ENCODE measurements at places on chromosomes 5 and 9.

DNA sequence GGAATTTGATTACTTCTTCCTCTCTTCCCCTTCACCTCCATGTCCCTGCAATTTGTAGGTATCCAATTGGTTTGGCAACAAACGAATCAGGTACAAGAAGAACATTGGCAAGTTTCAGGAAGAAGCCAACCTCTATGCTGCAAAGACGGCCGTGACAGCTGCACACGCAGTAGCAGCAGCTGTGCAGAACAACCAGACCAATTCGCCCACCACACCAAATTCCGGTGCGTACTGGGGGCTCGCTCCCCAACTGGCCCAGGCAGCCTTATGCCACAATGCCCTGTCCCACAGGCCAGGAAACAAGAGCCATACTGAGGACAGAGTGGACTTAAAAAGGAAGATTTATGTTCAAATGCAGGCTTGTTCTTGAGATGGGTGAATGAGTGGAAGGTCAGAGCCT is 213.5 kb downstream of the PBX3 start:
- no peak for DNase-seq

DNA sequence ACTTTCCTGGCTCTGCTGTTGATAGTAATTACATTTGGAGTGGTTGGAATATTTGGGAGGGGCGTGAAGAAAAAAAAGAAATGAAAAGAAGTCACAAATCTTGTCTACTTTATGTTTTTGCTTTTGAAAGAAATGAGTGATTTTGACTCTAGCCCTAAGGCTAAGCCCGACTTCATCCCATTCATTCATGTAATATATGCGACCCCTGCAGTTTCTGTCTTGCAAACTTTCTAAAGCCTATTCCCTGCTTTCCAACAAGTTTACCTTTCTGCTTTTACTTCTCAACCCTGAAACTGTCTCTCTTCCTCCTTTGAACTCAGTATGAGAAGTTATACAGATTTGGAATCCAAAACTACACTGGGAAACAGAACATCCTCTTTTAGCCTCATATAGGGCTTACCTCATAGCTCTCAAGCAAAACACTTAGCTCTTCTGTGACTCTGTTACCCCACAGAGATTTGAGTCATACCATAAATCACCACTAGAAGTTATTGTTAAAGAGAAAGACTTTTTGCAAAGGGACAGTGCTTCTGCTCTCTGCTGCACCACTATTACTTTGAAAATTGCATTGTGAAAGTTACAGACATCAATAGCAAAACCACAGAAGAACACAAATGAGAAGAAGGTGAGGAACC is 1.6 kb downstream of the CFAP95 start:
- DNase-seq, result no peak

GRCh38 chr5:98786191-98786853 is 12.9 kb downstream of the RGMB start:
- no peak for DNase-seq

GRCh38 chr5:78537821-78538220 is 110.8 kb downstream of the LHFPL2 start:
- DNase-seq, result no peak

DNA sequence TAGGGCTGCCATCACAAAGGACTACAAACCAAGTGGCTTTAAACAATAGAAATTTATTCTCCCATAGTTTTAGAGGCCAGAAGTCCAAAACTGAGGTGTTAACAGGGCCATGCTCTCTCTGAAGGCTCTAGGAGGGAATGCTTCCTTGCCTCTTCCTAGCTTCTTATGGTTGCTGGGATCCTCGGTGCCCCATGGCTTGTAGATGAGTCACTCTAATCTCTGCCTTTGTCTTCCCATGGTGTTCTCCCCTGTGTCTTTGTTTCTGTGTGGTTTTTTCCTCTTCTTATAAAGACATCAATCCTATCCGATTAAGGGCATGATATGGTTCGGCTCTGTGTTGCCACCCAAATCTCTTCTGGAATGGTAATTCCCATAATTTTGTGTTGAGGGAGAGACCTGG is 178.8 kb upstream of the NREP start:
- DNase-seq, result no peak

DNA sequence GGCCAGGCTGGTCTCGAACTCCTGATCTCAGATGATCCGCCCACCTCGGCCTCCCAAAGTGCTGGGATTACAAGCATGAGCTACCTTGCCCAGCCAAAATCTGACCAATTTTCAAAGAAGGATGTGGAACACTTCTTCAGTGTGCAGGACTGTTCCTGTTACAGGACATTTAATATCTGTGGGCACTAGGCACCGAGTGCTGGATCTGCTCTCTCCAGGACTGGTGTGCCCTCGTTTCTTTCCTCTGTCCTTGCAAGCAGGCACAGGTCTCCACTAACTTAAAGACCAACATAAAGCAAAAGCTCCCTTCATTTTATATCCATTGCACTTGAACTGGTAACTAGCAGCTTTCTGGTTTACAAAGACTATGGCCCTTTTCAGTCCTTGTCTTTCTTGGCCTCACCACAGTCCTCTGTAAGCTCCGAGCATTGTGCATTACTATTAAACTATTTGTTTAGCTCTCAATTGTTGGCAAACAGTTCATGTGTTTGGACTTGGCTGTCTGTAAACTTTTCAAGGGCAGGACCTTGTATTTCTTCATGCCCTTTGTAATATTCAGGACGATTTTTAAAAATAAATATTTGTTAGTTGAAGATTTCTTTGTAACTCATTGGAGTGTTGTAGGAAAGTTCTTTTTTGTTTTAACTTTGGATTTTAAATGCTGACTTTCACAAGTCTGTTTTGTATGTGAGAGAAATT is 37.3 kb downstream of the ARHGEF28 start:
- DNase-seq, result no peak

DNA sequence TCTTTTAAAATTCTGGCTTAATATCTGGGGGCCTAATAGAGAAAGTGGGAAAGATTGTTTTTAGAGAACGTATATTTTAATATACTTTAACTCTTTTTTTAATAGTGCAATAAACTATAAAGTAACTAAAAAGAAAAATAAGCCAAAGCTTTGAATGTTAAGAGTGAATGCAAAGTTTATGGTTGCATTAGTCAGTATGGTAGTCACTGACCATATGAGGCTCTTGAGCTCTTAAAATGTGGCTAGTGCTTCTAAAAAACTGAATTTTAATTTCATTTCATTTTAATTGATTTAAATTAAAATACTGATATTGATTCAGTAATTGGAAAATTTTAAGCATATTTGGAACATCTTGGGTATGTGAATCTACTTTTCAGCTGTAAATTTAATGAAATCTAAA is 310.7 kb downstream of the PJA2 start:
- DNase-seq, result no peak

DNA sequence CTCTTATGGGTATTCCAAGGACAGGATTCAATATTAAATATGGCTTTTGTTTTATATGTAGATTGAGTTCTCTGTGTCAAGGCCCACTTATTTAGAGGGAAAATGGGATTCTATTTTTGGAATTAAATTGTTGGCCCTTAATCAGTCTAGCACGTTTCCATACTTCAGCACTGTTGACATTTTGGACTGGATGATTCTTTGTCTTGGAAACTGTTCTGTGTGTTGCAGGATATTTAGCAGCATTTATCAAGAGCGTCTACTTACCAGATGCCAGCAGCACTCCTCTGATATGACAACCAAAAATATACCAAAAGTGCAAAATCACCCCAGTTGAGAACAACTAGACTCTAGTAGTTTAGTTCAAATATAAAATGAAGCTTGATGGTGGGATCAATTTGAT is 1027.0 kb upstream of the COX7C start:
- no peak for DNase-seq

DNA sequence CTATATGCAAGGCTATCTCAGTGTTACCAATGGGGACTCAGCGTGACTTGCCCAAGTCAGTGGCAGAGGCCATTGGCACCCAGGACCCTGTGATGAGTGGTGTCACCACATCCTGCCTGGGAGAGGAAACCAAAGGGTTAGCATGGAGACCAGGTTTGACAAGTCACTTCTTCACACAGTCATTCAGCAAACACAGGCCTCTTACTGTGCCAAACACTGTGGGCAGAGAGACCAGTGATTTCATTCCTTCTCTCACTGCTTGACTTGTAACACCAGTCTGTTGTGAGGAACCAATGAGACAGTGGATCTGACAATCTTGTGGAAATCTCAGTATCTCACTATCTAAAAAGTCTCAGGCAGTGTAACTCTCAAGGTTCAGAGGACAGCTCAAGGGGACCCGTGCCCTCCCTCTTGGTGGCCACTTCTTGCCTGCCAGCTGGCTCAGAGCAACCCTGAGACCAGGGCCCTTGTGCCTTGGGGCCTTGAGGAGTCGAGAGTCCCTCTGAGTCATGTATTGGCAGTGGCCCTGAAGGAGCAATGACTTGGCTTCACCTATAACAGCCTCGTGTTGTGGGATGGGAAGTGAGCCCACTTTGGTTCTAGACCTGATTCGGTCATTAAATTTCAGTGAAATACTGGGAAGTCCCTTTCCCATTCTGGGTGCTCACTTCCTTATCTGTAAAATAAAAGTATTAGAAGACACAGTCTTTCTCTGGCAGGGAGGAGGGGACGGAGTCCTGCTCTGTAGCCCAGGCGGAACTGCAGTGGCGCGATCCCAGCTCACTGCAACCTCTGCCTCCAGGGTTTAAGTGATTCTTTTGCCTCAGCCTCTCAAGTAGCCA is 1.6 kb downstream of the FABP6 start:
- no peak for DNase-seq

DNA sequence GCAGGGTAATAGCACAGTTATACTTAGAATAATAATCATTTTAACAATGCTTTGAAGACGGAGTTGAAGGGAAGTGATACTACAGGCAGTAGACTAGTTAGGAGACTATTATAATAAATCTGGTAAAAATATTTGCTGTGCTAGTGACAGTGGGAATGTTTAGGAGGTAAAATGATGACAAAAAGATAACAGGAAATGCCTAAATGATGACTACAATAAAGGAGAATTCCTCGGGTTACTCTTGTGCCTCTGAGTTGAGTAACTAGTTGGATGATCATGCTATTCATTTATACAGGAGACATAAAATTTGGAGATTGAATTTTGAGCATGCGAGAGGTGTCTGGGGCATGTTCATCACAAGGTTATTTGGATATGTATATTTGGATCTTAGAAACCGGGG is 32.2 kb upstream of the PAM start:
- DNase-seq, result no peak

GRCh38 chr5:139708434-139708861 is 60.3 kb downstream of the CXXC5 start:
- no peak for DNase-seq

- no peak for DNase-seq
Observed at GRCh38 chr9:75101004-75101588, 12.8 kb downstream of the OSTF1 start.

DNA sequence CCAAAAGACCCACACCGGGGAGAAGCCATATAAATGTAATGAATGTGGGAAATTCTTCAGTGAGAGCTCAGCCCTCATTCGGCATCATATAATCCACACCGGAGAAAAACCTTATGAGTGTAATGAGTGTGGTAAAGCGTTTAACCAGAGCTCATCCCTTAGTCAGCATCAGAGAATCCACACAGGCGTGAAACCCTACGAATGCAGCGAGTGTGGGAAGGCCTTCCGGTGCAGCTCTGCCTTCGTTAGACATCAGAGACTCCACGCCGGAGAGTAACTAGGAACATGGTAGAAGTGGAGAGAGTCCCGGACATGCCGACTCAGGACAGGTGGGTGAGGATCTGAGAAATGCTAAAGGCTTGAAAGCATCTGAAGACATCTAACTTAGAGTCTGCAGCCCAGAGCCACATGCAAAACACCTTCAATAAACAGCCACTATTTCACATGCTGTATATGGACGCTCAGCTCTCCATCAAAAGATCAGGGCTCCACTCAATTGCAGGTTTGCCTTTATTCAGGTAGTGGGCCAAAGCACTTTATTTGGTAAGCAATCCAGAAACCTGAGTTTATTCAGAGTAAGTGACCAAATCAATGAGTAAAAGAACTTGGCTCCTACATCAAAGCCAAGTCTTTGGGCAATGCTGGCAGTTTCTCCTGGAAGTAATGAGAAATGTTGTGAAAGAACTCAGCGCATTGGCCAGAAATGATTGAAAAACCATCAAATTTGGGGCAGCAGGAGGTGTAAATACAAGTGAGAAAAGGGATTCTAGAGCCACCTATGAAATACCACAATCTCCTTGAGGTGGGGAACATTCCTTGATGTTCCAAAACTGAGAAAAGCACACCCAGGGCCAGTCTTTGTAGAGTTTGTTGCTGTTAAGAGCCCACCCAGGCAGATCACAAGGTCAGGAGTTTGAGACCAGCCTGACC is 6.0 kb downstream of the RPL12 start:
- DNase-seq, result no peak

- DNase-seq, result no peak
Observed at GRCh38 chr5:134911285-134912206, 6.6 kb downstream of the PCBD2 start.

GRCh38 chr5:109837231-109837861 is 147.6 kb downstream of the MAN2A1 start:
- DNase-seq, result no peak

GRCh38 chr5:6914347-6914746 is 201.1 kb downstream of the TENT4A start:
- DNase-seq, result no peak

- DNase-seq, result no peak
Observed at GRCh38 chr5:126855266-126855665, 78.3 kb downstream of the LMNB1 start.

DNA sequence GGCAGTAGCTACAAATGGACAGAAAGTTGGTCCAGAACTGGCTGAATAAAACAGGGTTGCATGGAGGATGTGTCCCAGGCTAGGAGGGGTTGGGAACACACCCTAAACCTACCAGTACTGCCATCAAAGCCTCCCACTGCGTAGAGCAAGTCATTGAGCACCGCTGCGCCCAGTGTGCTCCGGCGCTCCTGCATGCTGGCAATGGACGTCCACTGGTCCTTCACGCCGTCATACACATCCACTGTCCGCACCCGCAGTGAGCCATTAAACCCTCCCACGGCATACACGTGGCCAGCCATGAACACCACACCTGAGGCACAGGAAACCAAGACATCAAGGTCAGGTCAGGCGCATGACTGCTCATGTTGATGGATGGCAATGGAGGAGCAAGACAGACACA is 97.0 kb downstream of the KLHL3 start:
- no peak for DNase-seq

DNA sequence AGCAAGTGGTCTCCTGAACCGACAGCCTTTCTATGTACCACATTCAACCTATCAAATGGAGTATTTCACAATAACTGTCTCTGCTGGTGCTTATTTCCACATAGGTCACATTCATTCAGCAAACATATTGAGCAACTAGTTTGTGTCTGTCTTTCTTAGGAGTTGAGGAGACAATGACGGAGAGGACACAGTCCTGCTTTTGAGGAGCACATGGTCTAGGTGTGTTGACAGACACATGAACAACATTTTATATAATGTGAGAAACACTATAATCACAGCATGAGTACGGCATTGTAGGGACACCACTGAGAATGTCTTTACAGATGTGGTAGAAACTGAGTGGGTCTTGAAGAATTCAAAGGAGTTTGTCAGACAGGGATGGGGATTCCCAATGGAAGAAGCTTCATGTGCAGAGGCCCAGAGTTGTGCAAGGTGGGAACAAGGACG is 28.5 kb downstream of the NFIL3 start:
- no peak for DNase-seq

- no peak for DNase-seq
Observed at GRCh38 chr5:139078345-139078744, 119.8 kb downstream of the SIL1 start.
